NB4 (cell line): ENCODE measurements at places on chromosomes 7 and 10.

DNA sequence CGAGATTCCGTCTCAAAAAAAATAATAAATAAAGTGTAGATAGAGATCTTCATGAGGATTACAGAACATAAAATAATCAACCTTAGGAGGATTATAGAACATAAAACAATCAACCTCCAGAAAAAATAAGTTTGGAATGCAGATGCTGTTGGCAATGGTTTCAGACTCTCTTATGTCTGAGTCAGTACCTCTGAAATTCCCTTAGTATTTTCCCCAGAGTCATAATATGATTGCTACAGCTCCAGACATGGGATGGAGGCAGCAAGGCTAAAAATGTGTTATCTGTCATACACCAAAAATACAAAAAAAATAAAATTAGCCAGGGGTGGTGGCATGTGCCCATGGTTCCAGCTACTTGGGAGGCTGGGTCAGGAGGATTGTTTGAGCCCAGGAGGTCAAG is 22.2 kb downstream of the CADPS2 start:
- DNase-seq = no peak

DNA sequence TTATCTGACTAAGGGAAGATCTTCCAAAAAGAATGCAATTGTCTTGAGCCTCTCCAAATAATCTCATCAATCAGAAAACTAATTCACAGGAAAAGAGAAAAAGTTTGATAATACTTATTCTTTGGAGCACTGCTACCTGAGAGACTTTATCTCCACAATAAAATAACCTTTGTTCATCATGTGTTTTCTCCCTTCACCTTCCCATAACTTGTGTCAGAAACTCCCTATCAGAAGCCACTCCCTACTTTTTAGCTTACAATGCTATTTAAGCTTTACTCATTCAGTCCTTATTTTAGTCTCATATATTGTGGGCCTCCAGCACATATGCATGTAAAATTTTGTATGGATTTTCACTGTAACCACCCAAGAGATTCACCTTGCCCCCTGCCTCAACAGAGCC is 998 bp downstream of the CYP3A43 start:
- DNase-seq = no peak

GRCh38 chr10:114749510-114749909 is 72.1 kb upstream of the FHIP2A start:
- DNase-seq = no peak

DNA sequence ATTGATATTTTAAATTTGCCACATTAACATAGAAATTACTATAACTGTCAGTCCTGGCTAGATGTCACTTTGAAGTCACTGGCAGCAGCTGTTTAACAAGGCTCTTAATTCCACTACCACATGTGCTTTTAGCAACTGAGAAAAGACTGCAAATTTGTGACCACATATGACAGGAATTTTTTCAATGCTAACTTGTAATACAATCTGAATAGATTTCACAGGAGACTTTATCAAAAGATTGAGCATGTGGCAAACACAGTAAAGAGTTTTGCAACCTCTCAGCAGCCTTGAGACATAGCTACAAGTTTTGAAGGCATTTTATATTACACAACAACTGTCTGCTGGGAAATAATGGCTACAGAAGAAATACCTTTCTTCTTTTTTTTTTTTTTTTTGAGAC is 73.0 kb downstream of the MICU1 start:
- DNase-seq = peak; percentile 85

- no peak for DNase-seq
Measured at GRCh38 chr10:3776796-3777571, 8.0 kb downstream of the KLF6 start.

- DNase-seq = no peak
Measured at GRCh38 chr10:11595395-11595692, 16.1 kb downstream of the USP6NL start.

- DNase-seq = peak; percentile 88
Measured at GRCh38 chr7:24963218-24963617, 16.8 kb downstream of the OSBPL3 start.

- DNase-seq = no peak
Measured at GRCh38 chr10:133527771-133528271, 658 bp downstream of the CYP2E1 start.

DNA sequence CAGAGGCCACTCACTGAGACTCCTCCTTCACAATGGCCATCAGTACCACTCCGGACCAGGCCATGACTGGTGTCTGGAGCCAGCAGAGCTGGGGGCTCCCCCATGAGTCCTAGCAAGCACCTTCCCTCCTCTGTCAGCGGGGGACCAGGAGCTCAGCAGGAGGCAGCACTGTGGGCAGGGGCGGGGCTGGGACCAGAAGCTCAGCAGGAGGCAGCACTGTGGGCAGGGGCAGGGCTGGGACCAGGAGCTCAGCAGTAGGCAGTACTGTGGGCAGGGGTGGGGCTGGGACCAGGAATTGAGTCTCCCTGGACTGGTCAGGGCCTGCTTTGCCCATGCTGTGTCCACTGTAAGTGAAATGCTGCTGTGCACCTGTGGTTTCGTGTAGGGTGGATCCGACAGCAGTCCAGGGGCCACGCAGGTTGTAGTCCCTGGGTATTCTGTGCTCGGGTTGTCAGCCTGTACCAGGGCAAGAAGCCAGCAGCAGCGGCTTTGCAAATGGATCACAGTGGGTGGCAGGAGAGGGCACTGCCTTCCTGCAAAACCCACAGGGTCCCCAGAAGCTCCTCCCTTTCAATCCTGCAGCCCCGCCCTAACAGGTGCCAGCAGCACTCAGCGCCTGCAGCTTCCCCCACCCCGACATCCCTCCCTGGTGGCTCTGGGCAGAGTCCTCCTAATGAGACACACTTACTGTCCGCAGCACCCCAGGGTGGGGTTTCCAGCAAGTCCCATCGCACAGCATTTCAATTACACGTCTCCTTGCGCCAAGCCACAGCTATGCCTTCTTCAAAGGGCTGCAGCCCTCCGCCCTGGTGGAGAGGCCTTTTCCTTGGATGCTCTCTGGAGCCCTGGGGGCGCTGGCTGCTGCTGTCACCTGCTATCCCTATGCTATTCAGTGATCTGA is 220.5 kb downstream of the TCERG1L start:
- peak; percentile 21 for DNase-seq

DNA sequence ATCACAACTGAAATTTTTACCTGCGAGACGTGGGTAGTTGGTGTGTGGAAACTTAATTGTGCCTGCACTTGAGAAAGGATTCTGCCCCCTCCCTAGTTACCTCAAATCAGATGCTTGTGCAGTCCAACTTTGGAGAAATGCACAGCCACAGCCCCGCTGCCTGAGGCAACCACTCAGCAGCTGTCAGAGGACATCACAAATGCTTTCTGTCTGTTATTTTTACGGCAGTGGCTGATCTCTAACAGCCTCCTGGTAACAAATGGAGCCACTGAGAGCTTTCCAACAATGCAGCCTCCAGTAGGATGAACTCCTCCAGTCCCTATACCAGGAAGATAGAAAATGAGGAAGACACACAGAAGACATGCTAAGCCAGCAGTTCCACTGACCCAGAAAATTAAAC is 712.2 kb upstream of the GHITM start:
- no peak for DNase-seq

DNA sequence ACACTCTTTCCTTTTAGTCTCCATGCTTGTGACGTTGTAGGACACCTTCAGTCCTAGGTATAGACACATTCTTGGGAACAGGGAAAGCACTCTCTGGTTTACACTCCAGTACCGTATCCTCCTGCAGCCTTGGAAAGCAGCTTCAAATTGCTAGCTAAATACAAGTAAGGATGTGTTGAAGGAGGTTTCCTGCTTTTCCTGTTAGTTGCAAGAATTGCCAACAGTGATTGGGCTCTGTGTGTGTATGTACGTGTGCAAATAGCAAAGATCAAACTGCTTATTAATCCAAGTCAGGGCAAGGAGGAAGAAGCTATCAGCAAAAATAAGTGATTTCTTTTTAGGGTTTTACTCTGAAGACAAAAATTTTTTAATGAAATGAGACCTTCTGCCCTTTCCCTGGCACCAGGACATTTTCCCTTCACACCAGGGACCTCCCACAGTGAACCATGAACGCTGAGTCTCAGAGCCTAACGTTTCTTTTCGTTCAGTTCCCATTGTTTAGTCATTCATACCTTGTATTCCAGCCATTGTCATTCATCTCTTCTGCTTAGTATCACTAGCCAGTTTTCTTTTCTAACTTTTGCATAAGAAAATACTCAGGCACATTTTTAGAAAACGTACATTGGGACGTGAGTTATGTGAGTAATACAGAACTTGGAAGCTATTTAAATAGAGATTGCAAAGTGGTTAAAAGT is 36.9 kb upstream of the AUTS2 start:
- DNase-seq = no peak

- DNase-seq = no peak
Measured at GRCh38 chr10:125953778-125954385, 57.5 kb downstream of the FANK1 start.

GRCh38 chr10:123309731-123310130 is 155.5 kb downstream of the BUB3 start:
- DNase-seq = peak; percentile 50

DNA sequence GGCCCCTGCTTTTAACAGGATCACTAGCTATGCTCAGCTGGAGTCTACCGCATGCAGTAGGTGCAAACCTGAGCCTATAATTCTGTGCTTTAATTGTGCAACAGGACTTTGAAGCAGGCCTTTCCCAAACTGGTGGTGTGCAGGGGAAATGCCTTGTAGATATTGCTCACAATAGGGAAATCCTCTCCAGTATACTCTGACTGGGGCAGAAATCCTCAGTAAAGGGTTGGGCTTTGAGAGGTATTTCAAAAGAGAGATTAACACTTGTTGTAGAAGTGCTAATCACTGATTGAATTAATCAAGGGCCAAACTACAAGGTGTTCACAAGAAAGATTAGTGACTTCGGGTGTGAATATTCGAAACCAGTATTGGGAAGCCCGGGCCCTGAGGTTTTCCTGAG is 58.5 kb upstream of the EXOC6 start:
- DNase-seq = no peak

DNA sequence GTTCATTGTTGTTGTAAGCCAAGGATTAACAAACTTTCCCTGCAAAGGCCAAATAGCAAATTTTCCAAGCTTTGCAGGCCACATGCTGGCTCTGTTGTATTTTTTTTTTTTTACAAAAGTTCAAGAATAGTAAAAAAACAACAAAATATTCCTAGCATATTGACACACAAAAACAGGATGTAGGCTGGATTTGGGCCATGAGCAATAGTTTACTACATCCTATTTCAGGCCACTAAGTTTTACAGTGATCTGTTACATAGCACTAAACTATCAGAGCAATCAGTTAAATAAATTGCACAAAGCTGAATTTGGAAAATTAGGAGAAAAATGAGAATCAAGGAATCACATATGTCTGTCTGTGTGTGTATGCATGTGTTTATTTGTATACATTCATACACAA is 491.8 kb upstream of the GHITM start:
- DNase-seq = no peak

DNA sequence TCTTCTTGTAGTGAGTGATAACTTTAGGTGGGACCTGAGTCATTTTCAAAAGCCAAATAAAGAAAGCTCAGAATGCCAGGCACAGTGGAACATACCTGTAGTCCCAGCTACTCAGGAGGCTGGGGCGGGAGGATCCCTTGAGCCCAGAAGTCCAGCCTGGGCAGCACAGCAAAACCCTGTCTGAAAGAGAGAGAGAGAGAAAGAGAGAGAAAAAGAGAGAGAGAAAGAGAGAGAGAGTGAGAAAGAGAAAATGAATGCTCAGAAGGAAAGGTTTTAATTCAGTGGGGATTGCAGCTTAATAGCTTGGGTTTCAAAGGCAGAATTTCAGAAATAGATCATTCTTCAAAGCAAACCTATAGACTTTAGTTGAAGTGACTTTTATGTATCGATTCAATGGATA is 25.7 kb downstream of the GPNMB start:
- DNase-seq = no peak

DNA sequence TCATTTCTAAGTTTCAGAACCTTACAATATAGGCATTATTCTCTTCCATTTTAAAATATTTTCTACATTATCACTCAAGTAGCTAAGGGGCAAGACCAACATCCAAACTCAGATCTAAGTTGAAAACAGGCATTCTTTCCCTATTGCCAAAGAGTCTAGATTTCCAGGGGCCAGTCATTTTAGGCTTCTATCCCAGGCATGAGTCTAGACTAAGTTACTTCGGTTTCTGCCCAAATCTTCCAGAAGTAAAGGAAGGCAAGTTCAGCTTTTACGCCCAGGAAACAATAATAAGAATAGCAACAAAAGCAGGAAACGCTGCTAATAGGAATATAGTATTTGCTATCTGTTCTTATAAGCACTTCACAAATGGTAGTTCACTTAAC is 189.9 kb downstream of the DGKI start:
- no peak for DNase-seq

DNA sequence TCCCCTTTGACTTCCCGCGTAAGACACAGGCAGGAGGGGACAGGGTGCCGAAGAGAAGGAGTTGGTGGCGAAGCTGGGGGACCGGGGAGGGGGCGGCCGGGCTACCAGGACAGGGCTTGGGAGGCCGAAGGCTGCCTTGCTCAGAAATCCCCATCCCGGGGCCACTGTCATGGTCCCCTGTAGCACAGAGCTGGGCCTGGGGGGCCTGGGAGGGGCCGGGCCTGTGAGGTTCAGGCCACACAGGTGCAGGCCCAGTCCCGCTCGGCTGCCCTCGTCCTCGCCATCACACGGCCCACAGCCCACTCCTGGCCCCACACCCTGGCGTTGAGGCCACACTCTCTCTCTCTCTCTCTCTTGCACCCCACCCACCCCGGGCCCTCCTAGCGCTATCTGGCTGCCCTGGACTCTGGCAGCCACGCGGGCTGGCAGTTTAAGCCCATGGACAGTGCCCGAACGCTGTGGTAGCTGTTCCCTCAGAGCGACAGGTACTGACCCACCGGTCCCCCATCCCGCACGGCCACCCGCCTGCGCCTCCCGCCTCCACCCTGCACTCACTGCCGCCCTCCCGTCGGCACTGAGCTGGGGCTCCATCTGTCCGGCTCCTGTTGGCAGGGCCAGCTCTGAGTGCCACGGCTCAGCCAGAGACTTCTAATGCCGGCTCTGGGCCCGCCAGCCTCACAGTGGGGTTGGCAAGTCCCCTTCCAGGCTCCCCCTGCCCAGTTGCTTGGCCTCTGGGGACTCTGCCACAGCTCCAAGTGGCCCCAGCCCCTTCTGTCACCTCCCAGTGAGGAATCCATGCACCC is 28.0 kb downstream of the TTYH3 start:
- no peak for DNase-seq

GRCh38 chr10:29746080-29746797 is 111.5 kb upstream of the SVIL start:
- no peak for DNase-seq

- no peak for DNase-seq
Measured at GRCh38 chr7:14666304-14666703, 236.2 kb downstream of the DGKB start.

DNA sequence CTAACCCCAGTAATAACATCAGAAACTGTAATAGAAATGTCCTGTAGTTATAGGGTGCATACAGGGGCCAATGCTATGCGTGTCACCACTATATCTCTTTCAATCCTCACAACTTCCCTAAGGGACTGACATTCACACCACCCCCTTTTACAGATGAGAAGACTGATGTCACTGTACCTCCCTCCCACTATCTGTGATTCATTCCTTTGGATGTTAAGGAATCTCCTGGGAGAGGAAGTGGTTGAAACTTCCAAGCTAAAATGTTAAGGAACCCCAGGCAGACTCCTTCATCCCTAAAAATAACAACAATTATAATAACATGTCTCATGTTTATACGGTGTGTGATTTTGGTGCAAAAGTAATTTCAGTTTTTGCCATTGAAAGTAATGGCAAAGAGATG is 5.4 kb downstream of the COL13A1 start:
- DNase-seq = no peak

GRCh38 chr7:92528958-92529264 is 316 bp downstream of the RBM48 start:
- DNase-seq = no peak

- no peak for DNase-seq
Measured at GRCh38 chr7:4733936-4734528, 41.4 kb upstream of the AP5Z1 start.

GRCh38 chr10:14606633-14607032 is 168.1 kb downstream of the FAM107B start:
- no peak for DNase-seq
